ENCODE measurements at places on chromosomes 7 and 10.

- no peak for DNase-seq
These were observed 70.0 kb downstream of the SLC35B4 start for GRCh38 chr7:134246761-134247160.

- no peak for DNase-seq
These were observed 35.9 kb downstream of the ADCY1 start for GRCh38 chr7:45610019-45610418.

GRCh38 chr10:99761365-99761764 lies 21.1 kb upstream of the ABCC2 start:
- no peak for DNase-seq

DNA sequence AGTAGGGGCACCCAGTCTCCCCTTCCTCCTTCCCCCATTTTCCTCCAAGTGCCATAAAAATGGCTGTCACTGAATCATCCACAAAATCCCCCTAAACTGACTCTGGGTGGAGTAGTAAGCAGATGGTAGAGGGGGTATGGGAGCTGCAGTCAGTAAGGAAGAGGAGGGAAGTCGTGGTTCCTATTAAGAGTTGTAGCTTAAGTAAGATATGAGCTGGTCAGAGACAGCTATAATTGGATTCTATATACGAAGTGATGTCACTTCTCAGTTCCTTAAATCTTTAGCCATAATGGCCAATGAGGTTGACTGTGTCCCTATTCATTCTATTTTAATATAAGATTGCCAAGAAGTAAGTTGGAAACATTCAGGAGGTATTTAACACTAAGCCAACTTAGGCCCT lies 131.7 kb downstream of the SLC16A9 start:
- DNase-seq: no peak

DNA sequence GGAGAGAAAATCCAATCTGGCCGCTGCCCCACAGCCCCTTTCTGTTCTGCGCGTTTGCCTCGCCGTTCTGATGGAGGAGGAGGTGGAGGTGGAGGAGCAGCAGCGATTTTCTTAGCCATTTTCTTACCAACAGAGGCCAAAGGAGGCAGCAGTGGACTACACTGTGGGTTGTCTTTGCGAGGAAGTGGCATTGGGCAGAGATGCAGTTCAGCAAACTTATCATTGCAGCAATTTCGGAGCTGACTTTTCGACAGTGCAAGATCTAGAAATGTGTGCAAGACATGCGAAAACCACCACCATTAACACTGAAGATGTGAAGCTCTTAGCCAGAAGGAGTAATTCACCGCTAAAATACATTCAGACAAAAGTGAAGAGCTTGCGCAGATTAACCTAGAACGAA lies 1.9 kb upstream of the ARL4A start:
- DNase-seq: peak; percentile 14

DNA sequence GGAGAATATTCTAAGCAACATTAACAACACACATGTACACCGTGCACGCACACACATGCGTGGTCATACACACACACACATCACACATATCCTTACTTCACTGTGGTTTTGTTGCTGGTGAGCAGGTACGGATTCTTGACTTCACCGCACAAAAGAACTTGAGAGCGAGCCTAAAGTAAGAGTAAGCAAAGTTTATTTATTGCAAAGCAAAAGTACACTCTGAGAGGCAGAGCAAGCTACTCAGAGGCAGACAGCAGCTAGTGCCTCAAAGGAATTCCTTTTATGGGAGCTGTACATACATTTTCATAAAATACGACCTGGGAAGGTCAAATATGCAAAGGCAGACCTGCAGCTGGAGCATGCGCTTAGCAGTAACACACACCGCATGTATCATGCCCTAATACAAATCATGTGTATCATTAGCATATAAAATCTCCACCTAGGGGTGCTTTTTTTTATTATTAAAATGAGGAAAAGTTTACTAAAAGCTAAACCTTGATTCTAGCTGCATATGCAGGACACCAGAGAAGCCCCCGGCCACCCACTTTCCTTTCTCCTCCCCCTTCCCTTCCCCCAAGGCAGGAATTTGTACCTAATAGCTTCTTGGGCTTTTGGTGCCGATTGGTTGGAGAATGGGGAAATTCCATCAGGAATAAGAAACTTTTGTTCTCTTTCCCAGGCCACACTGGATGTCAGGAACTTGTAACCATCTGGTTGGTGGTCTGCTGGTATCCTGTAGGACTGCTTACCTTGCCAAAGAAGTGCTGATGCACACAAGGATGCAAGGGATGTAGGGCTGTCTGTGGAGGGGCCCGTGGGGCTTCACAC lies 16.5 kb upstream of the GPR37 start:
- no peak for DNase-seq

GRCh38 chr7:74269757-74270277 lies 15.6 kb upstream of the RFC2 start:
- DNase-seq: peak; percentile 70
